NCI-H2227 treated with DMSO at 0.1 percent for 48 hours (cell line): ENCODE measurements at places on chromosomes 5 and 9.

- DNase-seq, result no peak
These were observed 78.5 kb downstream of the ERCC6L2 start for GRCh38 chr9:95953986-95954385.

DNA sequence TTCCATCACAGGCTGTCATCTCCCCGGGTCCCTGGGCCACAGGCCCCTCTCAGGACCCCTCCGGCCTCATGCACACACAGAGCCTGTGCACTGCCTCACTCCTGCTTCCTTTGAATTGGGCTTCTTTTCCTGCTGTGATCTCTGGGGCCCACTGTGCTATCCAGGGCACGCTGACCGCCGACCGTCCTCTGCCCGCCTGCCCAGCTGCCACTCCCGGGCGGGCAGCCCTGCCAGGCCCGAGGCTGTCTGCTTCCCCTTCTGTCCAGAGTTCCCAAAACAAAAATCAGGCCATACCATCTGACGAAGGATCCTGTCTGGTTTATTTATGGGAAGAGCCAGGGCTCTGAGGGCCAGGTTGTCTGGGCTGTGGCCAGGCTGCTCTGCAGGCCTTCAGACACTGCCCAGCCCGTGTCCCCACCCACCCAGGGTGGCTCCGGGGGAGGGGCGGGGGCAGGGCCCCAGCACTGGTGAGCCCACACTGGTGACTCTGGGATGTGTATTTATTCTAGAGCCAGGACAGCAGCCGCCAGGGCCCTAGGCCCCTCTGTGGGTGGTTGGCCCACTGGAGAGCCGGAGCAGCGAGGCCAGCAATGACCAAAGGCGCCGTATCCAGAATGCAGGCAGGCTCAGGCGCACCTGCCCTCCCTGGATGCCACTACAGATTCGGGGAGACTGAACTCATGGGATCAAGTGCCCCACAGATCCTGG is 57.0 kb downstream of the ADAMTS2 start:
- DNase-seq, result no peak

GRCh38 chr5:1380910-1381309 is 36.0 kb upstream of the CLPTM1L start:
- no peak for DNase-seq

DNA sequence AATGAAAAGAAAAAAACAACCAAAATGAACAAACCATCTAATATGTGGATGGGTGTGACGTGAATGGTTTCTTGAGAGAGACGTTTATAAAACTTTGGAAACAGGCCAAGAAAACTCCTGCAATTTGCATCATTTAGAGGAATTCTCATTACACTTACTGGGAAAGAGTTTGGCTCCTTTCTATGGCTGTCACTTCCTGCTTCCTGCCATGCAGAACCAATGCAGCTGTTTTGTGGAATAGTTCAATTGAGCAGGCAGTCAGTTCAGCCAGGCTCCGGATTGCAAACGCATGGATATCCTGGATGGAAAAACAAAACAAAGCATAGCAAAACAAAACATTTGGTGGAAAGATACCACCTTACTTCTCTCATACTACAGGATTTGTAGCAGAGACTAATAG is 36.6 kb downstream of the FAM114A2 start:
- DNase-seq, result no peak

DNA sequence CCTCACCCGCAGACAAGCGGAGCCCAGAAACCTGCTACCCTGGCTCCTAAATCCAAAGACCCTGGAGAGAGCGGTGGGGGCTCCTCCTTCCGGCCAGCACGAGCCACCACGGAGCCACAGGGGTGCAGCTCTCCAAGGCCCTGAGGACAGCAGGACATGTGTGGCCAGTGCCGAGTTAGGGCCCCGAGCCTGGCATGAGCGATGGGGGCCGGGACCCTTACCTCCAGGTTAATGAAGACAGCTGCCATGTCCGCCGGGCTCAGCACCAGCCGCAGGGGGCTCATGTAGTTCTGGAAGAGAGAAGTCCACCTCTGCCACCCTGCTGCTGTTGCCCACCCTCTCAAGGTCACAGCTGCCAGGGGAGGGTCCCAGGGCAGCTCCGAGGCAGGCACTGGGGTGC is 68.9 kb upstream of the SARDH start:
- DNase-seq, result no peak

DNA sequence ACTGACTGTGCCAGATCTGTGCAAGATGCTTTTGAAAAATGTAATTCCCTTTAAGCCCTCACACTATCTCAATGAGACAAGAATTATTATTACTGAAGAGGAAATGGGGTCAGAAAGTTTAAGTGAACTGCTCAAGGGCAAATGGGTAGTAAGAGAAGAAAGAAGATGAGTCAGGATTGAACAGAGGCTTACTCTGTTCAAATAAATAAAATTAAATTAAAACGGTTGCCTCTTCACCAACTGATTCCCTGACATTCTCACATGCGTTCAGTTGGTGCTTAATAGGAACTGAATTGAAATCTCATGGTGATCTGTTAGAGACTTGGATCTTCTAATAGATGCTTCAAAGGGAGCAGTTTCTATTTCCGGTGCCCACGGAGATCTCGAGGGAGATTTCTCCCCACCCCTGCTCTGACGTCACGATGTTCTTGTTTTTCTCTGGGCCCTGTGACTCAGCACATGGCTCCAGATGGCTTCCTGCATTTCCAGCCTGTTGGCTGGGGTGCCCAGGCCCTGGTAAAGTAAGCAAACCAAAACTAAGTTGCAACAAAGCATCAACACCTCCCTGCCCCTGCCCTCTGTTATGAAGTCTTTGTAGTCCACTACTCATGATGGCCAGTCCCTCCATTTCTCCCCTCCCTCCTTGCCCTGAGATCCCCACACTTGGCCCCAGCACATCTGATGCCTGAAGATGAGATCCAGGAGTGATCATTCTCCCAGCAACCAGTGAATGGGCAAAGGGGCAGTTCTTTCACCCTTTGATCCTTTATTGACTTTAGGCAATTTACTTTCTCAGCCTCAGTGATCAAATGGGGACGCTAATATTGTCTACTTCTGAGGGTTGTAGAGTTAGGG is 106.1 kb upstream of the CPEB4 start:
- DNase-seq, result no peak

DNA sequence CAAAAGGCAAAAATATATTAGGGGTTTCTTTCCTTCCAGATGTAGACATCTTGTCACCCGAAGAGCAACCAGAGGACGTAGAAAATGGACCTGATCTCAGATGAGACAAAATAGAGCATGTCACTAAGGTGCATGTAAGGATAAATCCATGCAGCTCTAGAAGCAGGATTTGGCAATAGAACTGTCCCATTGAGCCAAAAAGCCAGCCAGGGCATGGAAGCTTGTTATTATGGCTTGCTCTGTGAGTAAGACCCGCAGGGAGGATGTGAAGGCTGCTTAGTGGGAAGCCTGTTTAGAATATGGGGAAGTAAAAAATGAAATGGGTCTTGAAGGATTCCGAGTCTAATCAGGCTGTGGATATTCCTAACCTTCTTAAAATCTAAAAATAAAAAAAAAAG is 165.6 kb upstream of the MPDZ start:
- no peak for DNase-seq

DNA sequence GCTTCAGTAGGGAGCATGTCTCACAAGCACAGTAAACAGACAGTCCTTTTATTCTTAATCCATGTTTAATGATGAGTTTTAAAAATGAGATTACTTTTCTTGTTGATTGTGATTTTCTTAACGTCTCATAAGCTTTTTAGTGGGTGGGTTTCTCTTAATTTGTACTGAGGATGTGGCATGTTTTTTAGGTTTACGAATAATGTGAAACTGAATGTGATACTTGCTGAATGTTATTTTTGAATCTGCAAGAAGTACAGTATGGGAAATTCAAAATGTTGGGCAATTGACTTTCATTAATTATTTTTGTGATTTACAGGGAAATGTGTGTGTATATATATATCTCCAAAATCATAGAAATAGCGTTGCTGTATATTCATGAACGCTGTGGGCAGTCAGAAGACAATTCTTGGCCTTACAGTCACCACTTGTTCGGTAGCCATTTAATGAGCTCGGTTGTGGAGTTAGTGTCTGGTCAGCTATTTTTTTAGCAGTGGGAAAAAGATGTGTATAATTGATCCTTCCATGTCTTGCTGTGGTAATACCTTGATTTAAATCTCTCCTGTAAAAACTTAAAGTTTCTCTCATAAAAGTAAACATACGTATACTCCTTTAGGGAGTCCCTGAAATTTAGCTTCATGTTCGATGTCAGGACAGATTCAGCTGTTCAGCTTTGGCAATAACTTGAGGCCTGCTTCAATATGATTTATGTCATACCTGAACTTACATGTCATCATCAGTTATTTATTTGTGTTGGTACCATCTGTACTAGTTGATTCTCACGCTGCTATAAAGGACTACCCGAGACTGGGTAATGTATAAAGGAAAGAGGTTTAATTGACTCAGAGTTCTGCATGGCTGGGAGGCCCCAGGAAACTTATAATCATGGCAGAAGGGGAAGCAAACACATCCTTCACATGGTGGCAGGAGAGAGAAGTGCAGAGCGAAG is 15.0 kb downstream of the ICE1 start:
- DNase-seq, result no peak
